ENCODE measurements at places on chromosomes 3 and 15.

DNA sequence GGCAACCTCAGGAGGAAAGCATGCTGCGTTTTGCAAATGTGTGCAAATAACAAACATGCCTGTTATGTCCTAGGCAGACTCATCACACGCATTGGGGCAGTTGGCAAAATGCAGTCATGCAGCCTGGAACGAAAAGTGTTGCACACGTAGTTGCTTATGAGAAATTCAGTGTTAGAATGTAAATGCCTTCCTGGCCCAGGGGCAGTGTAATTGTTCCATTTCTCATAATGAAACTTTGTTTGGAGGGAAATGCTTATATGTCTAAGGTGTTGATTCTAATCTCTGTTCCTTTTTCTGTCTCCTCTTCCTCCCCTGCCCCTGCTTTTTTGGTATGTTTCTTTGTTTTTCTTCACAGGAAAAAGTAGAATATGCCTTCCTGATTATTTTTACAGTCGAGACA lies 156.0 kb downstream of the CACNA1D start:
- no peak for DNase-seq

- no peak for DNase-seq
These were observed 2.1 kb downstream of the IQCF5 start for GRCh38 chr3:51873253-51873766.

GRCh38 chr3:71724584-71725270 lies 475 bp downstream of the EIF4E3 start:
- DNase-seq, result peak; percentile 49

GRCh38 chr3:17092583-17092933 lies 207.8 kb downstream of the PLCL2 start:
- DNase-seq, result no peak

- DNase-seq, result no peak
These were observed 247.7 kb upstream of the GADL1 start for GRCh38 chr3:31142139-31142538.

- DNase-seq, result no peak
These were observed 342.4 kb upstream of the THBS1 start for GRCh38 chr15:39238443-39238842.

GRCh38 chr3:130894986-130895280 lies 1.0 kb downstream of the ATP2C1 start:
- DNase-seq, result no peak

- no peak for DNase-seq
These were observed 214.5 kb upstream of the HES1 start for GRCh38 chr3:193921465-193921864.

GRCh38 chr3:45167011-45167911 lies 21.1 kb upstream of the CDCP1 start:
- DNase-seq, result peak; percentile 85

- DNase-seq, result peak; percentile 26
These were observed 531.9 kb downstream of the AGBL1 start for GRCh38 chr15:86611417-86612040.

DNA sequence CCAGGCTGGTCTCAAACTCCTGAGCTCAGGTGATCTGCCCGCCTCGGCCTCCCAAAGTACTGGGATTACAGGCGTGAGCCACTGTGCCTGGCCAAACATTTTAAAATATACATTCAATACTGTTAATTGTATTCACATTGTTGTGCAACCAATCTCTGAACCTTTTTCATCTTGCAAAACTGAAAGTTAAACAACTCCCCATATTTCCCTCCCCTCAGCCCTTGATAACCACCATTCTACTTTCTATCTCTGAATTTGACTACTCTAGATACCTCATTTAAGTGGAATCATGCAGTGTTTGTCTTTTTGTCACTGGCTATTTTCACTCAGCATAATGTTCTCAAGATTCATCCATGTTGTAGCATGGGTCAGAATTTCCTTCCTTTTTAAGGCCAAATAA lies 30.0 kb downstream of the HMCES start:
- no peak for DNase-seq

DNA sequence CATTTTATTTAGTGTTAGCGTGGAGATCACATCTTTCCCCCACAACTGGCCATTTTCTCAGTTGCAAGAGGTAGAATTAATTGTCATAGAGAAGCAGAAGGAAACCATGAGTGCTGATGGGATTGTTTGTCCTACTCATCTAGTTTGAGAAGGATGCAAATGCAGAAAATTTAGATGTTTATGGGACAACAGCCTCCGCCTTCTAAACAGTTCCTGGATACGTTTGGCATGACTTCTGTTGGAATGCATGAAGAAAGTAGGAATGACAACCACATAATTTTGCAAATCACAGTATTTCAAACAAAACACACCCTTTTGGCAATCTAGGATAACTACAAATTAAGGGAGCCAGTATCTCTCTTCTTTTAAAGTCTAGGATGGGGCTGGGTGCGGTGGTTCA lies 240.1 kb upstream of the SUCLG2 start:
- DNase-seq, result no peak

GRCh38 chr3:99699841-99700240 lies 61.4 kb downstream of the COL8A1 start:
- DNase-seq, result no peak

- no peak for DNase-seq
These were observed 74.4 kb downstream of the THRB start for GRCh38 chr3:24420224-24420623.

- no peak for DNase-seq
These were observed 153.5 kb upstream of the COL8A1 start for GRCh38 chr3:99484871-99485270.

- DNase-seq, result no peak
These were observed 9.4 kb downstream of the PTPRG start for GRCh38 chr3:61570813-61571212.

- DNase-seq, result no peak
These were observed 85.8 kb downstream of the HMG20A start for GRCh38 chr15:77506311-77507142.

DNA sequence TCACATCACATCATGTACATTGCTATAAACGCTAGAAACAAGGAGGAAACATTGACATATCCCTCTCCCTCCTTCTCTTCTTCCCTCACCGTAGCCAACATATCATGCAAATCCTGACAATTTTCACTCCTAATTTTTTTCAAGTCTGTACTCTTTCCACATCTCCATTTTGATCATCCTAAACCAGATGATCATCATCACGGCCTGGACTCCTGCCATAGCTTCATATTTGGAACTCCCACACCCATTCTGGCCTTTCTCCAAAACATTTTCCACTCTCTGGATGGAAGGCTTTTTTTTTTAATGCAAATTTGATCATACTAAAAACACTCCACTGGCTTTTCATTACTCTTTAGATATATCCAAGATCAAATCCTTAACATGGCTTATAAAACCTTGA lies 248.0 kb upstream of the CNTN3 start:
- no peak for DNase-seq

GRCh38 chr3:24191801-24192403 lies 246.8 kb downstream of the NR1D2 start:
- DNase-seq, result no peak

GRCh38 chr3:15645740-15646501 lies 44.4 kb downstream of the BTD start:
- no peak for DNase-seq

DNA sequence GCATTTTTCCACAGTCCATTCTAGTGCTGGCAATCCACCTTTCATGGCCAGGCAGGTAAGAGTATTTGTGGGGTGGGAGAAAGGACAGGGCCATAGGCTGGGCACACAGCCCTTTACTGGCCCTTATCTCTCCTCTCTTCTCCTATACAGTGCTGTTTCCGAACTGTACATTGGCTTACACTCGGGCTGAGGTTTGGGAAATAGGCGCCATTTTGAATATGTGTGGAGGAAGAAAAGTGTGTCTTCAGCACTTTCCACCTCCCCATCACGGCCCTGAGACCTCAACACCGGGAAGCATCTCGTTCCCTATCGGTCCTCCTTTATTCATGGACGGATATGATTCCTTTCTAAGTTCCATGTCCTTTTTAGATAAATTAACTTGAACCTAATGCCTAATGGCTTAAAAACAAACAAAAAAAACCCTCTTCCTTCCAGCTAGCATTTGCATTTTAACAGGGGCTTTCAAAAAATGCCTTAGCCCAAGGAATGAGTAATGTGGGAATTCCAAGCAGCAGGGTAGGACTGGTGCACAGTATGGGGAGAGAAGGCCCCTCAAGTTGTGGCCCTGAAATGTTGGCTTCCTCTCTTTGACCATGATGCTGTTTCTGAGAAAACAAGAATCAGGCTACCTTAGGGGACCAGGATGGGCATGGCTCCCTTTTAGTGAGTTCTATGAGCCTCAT lies 24.5 kb downstream of the CD86 start:
- no peak for DNase-seq

DNA sequence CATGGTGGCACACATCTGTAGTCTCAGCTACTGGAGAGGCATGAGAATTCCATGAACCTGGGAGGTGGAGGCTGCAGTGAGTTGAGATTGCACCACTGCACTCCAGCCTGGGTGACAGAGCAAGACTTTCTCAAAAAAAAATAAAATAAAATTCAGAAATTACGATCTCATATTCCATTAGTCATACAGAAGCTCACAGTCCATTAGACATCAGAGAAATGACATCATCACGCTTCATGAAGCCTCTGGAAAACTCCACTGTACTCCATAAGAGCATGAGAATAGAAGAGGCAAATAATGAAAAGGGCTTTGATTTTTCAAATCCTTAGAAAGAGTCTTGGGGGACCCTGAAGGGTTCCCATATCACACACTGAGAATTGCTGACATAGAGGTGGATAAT lies 145.0 kb upstream of the MITF start:
- DNase-seq, result no peak

DNA sequence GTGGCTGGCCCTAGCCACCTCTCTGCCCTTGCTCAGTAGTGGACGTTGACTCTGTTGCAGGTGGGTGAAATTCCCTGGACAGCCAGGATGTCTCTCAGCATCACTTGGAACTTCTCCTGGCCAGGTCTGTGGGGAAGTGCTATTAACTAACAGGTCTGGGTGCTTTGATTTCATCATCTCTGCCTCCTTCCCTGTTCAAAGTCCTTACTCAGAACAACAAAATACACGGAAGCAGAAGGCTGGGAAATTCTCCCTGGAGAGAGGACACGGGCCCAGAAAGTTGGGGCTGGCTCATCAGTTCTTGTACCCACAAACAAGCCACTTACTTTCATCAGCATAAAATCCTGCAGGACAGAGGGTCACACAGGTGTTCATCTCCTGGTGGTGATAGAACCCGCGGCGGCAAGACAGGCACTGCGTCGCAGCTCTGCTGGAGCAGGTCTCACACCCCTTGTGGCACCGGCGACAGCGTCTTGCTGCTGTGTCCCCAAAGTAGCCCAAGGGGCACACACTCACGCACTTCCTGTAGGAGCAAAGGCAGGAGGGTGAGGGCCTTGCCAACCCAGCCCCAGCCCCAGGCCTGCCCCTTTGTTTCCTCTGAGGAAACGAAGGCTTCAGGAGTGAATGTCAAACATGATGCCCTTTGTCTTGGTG lies 29.6 kb upstream of the SNRPA1 start:
- no peak for DNase-seq

DNA sequence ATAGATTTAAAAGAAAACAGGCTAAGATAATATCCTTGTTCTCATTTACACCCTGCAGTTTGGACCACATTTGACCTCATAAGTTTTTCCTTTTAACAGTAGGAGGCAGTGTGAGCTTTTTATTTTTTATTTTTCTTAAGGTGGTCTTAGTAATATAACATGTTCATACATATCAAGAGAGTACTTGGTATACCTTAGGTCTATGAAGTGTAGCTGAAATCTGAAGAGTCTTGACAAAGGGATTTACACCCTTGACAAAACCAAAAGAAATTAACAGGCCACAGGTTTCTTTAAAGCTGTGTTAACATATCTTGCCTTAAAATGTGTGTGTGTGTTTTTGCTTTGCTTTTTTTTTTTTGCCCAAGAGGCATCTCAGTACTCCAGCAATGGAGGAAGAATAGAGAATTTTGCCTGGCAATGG lies 3.2 kb downstream of the RAP2B start:
- no peak for DNase-seq

DNA sequence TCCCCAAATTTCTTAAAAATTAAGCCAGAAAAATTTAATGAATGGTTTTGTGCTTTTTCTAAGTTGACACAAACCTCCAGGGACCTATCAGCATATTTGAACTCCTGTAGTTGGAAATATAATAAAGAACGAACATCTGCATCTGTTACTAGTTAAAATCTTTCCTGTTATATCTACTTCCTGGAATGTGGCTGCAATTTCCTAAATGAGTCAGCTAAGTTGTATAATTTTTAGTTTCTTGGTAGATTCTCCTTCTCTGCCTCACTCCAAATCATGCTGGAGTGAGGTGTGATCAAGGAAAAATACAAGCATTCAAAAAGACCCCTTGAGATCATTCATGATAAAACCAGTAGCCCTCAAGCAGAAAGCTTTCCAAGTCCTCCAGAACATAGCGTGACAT lies 106.2 kb upstream of the MCTP2 start:
- DNase-seq, result no peak

DNA sequence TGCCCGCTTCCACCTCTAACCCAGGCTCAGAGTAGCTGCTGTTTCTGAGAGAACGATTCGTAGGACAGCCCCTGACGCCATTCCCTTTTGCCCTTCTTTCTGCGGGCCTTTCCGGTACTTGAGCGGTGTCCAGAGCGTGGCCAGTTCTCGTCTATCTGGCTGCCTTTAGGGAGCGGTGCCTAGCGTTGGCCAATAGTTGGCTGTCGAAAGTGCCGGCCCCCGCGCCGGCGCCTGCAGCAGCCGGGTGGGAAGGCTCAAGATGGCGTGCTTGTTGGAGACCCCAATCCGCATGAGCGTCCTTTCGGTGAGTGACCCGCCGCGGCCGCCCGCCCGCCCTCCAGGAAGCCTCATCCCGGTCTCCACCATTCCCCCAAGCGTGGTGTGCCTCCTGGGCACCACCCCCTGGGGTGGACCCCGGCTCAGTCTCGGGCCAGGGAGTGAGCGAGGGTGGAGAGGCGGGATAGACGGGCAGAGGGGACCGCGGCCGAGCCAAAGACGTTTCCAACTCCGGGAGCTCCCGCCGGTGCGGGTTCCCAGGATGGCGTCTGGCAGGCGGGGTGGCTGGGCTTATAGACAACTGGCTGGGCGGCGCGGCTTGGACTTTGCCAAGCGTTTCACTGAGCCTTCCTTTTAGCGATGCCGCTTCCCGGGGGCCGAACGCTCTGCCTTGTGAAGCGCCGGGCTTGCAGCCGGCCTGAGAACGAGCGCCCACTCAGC lies at the start of gene ARMC8:
Gene ARMC8 (plus strand): TSS at position 6 of the 717 bp plus-strand sequence. CDS start 254 bp downstream, at position 260.
- DNase-seq, result no peak

GRCh38 chr3:190013943-190014924 lies 106.5 kb downstream of the P3H2 start:
- no peak for DNase-seq

GRCh38 chr15:51576286-51576850 lies 46.2 kb downstream of the DMXL2 start:
- DNase-seq, result no peak

- no peak for DNase-seq
These were observed 5.9 kb downstream of the ZSCAN2 start for GRCh38 chr15:84606653-84607120.

- DNase-seq, result no peak
These were observed 768 bp downstream of the ANO10 start for GRCh38 chr3:43620831-43621655.

Data from activated naive CD4-positive, alpha-beta T cell treated with Interleukin-2 at 50 U/mL for 16 hours (primary cell).